DMS153 (cell line): ENCODE measurements at places on chromosomes 4 and X.
A peak's percentile ranks its signal among the peaks of the same experiment; 100 is the strongest.

GRCh38 chr4:12319765-12320164, 891.1 kb upstream of the HS3ST1 start:
- no peak for DNase-seq

GRCh38 chr4:177229331-177229730, 80.3 kb upstream of the NEIL3 start:
- no peak for DNase-seq

- DNase-seq = no peak
These were observed 617.7 kb downstream of the MID1IP1 start for GRCh38 chrX:39418731-39419638.

GRCh38 chr4:112288455-112288854, 2.8 kb upstream of the TIFA start:
- DNase-seq = no peak

DNA sequence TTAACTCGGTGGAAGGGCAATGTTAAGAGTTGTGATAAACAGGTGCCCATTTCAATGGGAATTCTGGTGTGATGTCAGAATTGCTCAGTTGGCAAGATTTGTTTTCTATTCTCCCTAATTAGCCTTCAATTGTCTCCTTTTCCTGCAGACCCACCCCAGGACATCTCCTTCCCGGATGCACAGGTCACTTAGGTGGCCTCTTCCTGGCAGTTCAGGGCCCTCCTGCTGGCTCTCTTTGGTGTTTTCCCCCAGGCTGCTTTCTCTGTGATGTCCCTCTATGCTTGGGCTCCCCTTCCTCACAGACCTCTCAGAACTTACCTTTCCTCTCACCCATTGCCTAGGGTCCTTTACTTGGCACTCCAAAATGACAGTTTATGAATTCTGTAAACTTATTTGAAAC, 126.3 kb downstream of the GPAT3 start:
- DNase-seq = no peak

GRCh38 chr4:32207456-32207855, 1487.3 kb downstream of the PCDH7 start:
- DNase-seq = no peak

DNA sequence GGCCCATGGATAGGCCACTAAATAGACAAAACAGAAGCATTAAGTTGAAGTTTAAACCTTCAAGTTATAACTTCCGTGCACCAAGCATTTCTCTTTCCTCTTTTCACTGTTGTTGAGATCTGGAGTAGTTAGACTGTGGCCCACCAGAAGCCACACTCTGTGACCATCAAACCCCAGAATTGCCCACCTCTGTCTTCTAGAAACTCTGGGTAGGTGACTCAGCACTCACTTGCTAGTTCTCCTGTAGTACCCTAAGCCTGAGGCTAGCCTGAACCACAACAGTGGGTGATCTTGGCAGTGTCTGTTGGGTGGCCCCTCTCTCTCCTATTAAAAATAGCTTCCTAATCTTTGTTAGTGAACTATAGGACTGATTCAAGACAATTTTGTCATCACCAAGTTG, 24.6 kb upstream of the CD40LG start:
- no peak for DNase-seq

DNA sequence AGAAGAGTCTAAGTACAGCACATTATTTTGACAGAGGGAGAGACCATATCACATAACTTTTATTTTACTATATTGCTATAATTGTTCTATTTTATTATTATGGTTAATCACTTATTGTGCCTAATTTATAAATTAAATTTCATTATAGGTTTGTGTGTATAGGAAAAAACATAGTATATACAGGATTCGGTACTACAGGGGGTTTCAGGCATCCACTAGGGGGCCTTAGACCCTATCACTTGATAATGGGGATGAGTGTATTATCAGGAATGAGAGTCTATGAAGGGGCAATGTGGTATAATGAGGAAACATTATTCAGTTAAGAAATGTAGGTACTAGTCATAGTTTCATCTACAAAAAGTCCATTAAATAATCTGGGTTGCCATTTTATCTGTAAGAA, 833.1 kb downstream of the C4orf33 start:
- no peak for DNase-seq

- no peak for DNase-seq
These were observed 43.7 kb downstream of the FRMPD3 start for GRCh38 chrX:107493141-107493540.

GRCh38 chr4:74635490-74636123, 158.7 kb downstream of the BTC start:
- no peak for DNase-seq

DNA sequence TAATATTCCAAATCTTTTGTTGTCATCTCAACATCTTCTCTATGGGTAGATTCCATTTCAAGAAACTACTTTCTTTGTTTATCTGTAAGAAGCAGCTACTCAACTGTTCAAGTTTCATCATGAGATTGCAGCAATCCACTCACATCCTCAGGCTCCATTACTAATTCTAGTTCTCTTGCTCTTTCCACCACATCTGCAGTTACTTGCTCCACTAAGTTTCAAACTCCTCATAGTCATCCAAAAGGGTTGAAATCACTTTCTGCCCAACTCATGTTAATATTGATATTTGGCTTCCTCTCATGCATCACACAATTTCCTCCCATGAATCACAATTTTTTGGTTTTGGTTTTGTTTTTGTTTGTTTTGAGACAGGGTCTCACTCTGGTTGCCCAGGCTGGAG, 35.7 kb downstream of the ADH5 start:
- DNase-seq = no peak

DNA sequence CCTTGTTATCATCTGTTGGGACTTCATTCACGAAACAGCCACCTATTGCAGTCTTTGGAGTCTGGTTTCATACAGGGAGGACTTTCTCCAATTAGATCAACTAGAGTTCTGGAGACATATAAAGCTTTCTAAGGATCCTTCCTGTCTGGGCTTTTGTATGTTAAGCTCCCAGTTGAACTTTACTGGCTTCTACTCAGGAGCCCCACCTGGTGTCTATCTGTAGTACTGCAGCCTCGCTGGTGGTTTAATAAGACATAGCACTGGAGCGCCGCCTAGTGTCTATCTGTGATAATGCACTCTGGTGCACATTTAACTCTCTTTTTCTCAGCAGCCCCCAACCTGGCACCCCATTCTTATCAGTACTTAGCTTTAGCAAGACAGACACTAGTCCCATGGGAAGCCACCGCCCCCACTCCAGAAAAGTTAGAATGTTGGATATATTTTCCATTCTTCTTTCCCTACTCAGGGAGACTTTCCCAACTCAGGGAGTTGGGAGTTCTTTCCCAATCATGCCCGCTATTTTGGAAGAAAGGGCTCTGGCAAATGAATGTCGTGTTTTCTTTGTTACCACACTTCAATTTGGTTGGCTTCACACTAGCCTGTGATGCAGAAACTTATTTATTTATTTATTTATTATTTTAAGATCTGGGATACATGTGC, 36.9 kb upstream of the SYTL4 start:
- DNase-seq = peak; percentile 16

- DNase-seq = peak; percentile 50
These were observed 35.0 kb downstream of the FBXW7 start for GRCh38 chr4:152500800-152501434.

DNA sequence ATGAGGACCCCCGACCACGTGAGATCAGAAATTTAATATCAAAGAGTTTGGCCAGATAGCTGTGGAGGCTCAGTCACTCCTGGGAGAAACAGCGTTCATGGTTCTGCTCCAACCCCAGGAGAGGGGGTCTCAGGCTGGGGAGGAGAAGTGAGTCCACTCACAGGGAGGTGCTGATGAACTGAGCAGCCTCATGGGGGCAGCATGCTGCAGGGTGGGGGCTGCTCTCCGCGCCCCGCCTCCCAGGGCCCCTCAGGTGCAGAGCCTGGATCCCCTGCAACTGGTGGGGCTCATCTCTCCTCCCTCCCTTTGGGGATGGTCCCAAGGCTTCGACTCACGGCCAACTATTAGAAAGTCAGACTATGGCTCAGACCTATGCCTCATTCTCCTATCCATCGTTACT, 26.6 kb upstream of the C4orf50 start:
- no peak for DNase-seq
